Activated T-cell treated with anti-CD3 and anti-CD28 coated beads for 4 hours (primary cell): ENCODE measurements at places on chromosomes 4 and X.

- no peak for DNase-seq
Observed at GRCh38 chr4:183984566-183984965, 79.5 kb downstream of the STOX2 start.

DNA sequence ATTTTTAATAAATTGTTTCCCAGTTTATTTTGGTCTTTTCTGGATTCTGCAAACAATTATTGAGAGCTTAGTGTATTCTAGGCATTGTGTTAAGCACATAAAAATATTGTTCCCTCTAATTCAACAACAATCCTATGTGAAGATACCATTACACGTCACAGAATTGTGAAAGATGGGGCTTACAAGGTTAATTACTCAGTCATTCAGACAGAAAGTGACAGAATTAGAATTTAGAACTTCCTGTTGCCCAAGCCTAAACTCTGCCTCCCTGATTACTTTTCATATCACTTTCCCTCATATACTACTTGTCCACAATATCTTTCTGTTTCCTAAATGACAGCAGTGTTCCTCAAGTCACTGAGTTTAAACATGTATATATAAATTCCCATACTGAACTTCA lies 186.7 kb upstream of the VEGFC start:
- no peak for DNase-seq

- DNase-seq = no peak
Observed at GRCh38 chrX:65667157-65667502, 324 bp upstream of the MSN start.

GRCh38 chr4:22921936-22922335 lies 229.2 kb downstream of the GBA3 start:
- DNase-seq = no peak

DNA sequence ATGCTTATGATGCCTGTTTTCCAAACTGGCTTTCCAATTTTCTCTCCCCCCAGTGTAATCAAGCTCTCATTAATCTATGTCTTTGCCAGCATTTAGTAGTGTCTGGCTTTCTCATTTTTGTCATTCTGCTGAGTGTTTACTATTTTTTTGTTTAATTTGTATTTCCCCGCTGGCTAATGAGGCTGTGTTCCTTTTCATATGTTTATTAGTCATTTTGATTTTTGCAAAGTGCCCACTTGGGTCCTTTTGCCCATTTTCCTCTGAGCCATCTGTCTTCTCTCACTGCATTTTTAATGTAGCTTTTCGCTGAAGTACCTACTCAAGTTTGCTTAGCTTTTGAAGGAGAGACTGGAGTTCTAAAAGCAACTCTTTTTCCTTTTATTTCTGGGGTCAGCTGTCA lies 14.7 kb downstream of the DCK start:
- no peak for DNase-seq

GRCh38 chr4:37522996-37523395 lies 163.2 kb downstream of the RELL1 start:
- DNase-seq = no peak

DNA sequence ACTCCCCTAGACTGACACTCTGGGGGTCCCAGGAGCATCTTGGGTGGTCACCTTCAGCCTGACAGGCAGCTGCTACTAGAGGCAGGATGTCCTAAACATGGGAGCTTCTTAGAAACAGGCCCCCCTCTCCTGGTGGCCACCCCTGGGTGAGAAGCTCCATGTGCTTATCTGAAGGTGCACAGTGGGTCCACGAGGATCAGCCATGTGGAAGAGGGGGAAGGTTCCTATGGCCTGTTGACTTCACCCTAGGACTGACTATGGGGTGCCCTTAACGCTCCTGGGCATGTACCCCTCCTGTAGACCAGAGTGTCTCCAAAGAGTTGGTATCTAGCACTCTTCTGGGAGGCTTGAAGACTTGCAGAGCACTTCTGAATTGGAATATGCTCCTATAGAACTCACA lies 22.9 kb upstream of the WDR1 start:
- no peak for DNase-seq
